ENCODE measurements at places on chromosomes 2 and 18. TPM values are rescaled to one million over a fixed set of nuclear protein-coding genes. Genes with fewer than 3 reads are reported as not detected.

Gene CCDC142
- total RNA-seq: 46.5 TPM

DNA sequence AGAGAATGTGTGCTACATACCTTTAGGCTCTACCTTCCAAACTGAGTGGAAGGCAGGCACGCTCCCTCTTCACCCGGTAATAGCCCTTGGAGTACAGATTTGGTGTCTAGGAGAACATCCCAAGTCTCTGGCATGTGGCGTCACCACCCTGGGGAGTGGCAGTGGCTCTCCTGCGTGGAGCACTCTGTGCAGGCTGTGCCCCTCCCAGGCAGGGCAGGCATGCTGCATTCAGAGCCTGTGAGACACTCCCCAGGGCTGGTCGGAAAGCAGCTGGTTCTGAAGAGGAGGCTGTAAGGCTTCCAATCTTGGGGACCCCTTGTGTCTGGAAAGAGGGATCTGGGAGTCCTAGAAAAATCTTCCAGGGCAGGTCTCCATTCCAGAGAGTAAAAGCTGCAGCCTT is 193.3 kb downstream of the ANKRD30B start:
- no peak for DNase-seq

DNA sequence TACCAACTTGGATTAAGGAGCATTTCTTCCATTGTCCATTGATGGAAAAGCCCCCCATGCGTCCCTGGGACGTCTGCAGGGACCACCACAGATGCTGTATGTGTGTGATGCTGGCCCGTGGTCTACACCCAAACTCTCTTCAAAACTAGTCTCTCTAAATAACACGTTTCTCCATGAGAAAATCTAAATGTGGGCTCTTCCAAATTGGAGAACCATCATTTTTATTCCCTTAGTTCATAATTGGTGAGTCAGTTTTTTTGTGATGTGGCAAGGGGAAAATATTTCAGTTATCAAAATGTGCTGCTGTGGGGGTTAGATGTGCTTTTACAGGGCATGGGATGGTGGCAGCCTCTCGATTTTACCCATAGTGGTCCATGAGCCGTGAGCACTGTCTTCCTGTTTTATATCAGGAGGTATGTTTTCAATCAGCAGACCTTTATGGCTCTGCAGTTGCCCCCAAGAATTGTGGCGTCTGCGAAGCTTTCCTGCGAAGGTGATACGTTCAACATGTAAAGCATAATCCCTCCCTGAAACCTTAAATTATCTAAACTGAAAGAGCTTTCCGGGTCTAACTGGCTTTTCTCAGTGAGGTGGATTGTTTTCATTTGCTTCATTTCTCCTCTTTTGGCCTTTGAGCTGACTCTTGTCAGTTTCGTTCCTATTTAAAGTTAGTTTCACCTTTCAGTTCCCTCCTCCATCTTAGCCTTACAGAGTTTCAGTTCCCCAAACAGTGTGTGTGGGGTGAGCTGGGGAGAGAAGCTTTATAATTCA is 78.4 kb downstream of the SETBP1 start:
- DNase-seq: no peak

GRCh38 chr2:162473986-162474385 is 130.1 kb downstream of the GCA start:
- DNase-seq: no peak
